Mesothelial cell of epicardium (in vitro differentiated cells): ENCODE measurements at places on chromosomes 3 and 15. TPM values are rescaled to one million over a fixed set of nuclear protein-coding genes. Genes with fewer than 3 reads are reported as not detected.

DNA sequence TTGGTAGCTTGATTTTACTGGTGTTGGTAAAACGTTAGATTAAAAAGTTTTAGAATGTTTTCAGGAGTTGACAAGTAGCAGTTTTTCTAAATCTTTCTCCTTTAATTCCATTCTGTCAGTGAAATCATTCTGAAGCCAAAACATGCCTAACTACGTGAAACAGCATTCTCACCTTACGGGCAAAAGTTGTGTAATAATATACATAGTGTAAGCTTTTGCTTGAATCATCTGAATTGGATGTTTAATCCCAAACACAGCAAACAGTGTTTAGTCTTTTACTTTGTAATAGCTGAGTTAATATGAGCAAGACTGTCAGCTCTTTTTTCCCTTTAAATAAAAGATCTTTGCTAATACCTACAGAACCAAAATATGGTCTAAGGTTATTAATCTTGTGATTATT is 100.6 kb downstream of the CYP19A1 start:
- DNase-seq = no peak

Gene LRTM1
- not detected in 3 replicates for total RNA-seq

DNA sequence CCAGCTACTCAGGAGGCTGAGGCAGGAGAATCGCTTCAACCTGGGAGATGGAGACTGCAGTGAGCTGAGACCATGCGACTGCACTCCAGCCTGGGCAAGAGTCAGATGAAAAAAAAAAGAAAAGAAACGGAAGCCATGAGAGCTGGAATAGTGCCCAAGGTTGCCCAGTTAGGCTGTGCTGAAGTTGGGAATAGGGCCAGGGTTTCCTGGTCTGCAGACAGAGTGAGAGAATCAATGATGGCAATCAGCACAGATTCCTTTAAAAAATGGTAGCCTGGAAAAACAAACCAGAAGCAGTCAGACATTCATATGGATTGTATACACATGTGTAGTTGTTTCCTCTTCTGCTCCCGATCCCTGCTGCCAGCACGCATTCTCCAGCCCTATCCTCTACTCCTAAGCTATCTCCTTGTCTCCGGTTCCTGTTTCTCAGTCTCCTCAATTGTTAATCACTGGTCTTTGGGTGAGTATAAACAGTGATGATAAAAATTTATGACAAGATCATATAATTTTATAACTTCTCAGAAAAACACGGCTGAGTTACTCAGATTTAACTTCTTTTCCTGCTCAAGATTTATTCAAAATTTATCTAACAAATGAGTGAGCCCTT is 316.2 kb upstream of the UMPS start:
- DNase-seq = no peak

Gene LRRC31
- total RNA-seq = not detected in 3 replicates

DNA sequence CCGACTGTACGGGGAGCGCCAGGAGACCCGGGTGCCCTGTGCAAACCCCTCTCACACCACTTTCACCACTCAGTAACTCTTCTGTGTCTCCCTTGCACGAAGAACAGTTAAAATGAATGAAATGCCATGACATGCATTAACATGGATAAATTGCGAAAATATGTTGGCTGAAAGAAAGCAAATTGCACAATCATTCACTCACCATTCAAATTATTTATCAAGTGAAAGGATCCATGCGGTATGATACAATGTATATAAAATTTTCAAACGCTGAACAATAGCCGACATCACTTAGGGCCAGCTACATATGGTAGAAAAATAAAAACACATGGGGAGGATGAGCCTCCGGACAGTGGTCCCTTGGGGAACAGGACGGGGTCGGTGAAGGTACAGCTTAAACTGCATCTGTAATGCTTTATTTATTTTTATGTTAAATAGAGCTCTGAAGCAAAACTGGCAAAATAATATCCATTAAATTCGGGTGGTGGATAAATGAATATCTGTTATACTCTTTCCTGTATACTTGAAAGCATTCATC is 45.9 kb downstream of the SLC12A8 start:
- DNase-seq = no peak

DNA sequence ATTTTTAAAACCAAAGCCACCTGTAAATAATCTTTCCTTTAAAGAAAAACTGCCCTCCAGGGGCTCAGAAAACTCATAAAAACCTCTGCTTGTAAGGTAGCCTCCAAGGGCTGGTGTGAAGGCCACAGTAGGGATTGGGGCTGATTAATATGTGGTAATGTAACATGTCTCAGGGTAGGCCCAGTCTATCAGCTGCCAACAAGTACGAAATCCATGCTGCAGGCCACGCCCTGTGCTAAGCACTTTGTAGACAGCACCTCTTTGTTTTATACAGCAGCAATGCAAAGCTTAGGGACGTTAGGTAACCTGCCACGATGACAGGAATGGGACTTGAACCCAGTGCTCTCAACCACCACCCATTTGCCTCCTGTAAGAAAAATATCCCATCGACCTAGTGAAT is 65.6 kb upstream of the PRICKLE2 start:
- no peak for DNase-seq

- no peak for DNase-seq
Observed at GRCh38 chr3:36804295-36805055, 40.1 kb upstream of the DCLK3 start.

DNA sequence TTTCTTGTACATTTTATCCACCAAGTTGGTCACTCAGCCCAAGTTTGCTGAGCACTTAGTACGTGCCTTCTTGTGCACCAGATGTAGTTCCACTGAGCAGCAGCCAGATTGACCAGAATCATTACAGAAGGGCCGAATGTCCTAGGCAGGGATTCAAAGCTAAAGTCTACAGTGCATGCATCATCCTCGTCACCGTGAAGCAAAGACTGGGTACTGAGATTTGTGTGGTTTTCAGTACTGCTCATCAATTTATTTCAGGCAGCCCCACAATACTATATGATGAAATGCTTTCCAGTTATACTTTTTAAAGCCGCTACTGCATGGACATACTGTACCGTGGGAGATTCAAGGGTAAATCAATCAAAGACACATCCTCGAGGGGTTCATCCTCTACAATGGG is 227.0 kb downstream of the ARRDC4 start:
- DNase-seq = no peak

DNA sequence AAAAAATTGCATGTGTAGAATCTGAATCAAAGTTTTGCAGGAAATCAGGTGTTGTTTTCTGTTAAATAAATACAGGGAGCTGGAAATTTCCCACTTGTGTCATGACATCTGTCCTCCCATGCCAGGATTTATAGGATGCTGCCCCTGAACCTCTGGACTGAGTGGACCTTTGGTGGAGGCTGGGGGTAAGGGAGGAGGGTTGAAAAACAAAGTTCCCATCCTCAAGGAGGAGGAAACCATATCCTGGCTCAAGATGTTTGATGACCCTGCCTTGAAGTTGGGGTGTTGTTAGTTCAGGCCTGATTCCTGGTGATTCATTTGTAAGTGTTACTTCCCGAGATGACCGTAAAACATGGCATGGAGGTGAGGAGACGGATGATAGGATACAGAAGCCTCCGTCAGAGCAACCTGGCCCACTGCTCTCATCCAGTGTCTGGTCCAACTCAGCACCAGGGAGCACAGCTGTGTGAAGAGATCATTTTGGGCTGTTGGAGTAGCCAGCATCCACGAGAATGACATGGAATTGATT is 223.6 kb downstream of the CACNA2D3 start:
- no peak for DNase-seq

- peak; percentile 95 for DNase-seq
Observed at GRCh38 chr15:89575146-89575655, at the start of gene TICRR. TICRR (plus strand) TSS chr15:89575469; CDS start chr15:89575587, 118 bp downstream.

- no peak for DNase-seq
Observed at GRCh38 chr3:60427109-60427508, 824.1 kb downstream of the FHIT start.
